ENCODE measurements at places on chromosomes 5 and 9.
A peak's percentile ranks its signal among the peaks of the same experiment; 100 is the strongest.

DNA sequence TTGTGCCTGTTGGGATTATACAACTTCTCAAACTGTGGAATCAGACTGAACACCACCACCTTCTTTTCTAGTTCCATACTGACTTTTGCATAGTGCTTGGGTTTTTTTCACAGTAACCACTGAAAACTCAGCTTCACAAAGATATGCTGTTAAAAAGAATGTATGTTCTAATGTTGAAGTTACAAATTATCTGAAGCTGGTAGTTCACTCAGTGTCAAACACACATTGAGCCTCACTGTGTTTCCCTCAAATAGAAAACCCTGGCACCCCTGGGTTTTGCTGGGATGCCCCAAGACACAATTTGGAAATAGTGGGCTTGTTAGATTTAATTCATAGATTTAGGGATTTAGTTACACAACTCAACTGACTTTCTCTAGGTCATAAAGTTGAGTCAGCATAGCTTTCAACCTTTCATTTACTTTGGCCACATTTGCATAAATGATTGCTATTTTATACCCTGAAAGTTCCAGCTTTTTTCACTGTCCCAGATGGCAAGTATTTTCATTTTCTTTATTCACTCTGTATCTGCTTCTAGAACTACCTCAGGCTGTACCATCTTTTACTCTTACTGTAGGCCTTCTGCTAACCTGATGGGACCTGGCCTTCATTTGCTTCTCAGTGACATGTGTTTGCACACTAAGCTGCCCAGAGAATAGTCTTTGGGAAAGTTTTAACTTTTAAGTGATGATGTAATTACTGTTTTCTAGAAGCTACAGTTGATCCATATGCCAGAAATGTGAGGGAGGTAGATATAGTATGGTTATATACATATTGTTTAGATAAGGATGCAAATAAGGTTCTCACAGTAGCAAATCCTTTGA, 115.1 kb downstream of the CDC42SE2 start:
- peak; percentile 50 for DNase-seq

DNA sequence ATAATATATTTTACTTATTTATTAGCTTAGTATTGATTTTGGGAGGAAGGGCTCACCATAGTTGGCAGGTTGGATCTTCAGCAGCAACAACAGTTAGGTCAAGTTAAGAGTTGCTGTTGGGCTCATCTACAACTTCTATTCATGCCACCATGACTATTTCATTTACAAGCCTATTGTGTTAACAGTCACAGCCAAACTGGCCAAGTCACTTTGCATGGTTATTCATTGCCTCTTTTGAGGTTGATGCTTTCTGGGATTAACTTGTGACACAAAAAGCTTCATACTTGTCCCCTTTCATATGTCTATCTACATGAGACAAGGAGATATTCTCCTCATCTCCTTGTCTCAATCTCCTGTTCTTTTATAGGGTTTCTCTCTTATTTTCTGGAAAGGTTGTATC, 98.3 kb downstream of the WDR70 start:
- DNase-seq, result no peak

DNA sequence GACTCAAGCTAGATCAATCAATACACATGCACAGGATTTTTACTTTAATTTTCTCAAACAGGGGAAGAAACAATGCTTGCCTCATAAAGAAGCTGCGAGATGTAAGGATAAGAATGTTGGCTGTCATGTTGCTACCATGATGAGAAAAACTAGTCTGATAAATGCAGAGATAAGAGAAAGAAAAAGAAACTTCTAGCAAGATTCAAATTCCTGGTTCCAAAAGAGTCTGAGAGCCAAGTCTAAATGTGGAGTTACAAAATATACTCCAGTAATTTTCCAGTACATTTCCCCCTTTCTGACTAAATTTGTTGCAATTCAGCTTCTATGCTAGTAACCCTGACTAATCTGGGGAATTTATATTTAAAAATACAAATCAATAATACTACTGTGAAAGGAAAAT, 10.4 kb upstream of the ANXA1 start:
- DNase-seq, result no peak

DNA sequence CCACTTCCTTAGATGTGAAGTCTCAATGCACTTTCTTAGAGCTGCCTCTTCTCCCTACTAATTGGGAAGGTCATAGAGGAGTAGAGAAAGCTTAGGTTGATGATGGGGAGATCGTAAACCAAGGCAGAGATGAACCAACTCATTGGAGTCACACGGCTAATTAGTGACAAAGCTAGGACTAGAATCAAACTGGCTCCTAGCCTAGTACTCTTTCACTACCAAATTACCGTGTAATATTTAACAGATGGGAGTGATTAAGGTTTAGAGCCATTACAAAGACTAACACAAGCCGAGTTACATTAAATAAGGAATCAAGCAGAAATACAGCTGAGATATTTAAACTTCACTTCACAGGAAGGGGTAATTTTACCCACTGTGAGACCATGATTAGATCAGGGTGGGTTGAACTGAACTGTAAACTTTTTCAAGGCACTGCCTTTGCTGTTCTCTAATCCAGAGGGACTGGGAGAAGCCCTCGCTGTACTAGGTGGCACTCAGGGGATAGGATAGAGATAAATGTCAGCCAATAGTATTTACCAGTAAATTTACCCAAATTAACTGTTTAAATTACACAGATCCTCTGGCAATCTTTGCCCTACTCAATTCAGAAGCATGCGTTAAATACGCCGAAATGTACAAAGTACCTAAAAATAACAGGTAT, 166.4 kb upstream of the PIK3R1 start:
- no peak for DNase-seq

GRCh38 chr5:34924462-34924765, 4.9 kb upstream of the DNAJC21 start:
- DNase-seq, result no peak

GRCh38 chr5:15683332-15683731, 183.4 kb downstream of the FBXL7 start:
- no peak for DNase-seq

DNA sequence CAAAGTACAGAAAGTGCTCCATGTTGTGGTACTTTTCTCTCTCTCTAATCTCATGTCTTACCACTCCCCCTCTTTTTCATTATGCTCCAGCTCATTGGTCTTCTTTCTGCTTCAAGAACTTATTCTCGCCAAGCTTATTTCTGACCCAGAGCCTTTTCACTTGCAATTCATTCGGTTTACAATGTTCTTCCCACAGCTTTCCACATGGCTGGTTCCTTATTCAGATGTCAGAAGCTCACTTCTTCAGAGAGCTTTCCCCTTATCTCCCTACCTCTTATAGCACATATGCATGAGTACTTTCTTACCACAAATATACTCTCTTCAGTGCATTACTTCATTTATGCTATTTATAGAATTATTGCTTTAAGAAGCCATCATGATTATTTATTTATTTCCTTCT, 338.8 kb upstream of the ATP10B start:
- DNase-seq, result no peak

- no peak for DNase-seq
Observed at GRCh38 chr5:39505363-39505762, 80.6 kb upstream of the DAB2 start.

- DNase-seq, result no peak
Observed at GRCh38 chr9:89687188-89687587, 82.4 kb downstream of the GADD45G start.

DNA sequence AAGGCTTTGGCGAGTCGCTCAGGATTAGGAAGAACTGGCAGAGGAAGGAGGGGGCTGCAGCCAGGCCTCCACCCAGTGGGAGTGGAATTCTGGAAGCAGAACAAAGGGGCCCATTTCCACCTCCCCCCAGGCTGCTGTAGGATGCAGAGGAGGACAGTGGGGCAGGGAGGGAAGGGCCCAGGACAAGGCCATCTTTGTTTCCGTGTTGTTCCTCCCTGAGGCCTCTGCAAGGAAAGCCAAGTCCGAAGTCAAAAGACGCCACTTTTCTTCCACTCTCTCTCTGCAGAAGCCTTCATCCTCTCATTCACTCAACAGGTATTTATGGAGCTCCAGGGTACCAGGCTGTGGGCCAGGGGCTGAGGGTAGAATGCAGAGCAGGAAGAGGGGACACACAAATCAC, 70.7 kb downstream of the ENTREP1 start:
- no peak for DNase-seq

GRCh38 chr9:133844881-133845410, 106.8 kb upstream of the SARDH start:
- DNase-seq, result no peak

DNA sequence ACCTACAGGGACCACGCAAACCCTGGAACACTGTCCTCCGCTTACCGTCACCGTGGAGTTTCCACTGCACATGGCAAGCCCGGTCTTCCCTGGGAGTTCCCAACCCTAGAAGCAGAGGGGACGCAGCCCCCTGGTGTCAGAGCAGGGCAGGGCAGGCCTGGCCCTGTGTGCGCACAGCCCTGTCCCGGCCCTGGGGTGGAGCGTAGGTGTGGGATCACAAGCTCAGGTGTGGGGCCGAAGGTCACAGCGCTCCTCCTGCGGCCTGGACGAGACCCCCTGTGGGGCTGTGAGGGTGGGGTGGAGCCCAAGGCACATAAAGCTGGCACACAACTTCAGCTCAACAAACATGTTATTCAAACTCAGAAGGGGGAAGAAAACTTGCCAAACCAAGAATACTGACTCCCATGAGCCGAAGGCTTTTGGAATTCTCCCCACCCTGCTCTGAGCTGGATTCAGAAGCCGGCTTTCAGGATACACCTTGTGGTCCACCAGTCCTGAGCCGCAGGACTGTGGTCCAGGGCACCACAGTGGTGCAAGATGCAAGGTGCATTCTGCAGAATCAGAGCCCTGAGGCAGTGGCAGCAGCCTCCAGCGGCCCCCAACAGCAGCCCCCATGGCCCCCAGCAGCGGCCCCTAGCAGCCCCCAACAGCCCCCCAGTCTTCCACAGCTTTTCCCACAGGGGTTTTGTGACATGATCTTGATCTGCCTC, 11.8 kb upstream of the EXOC3 start:
- DNase-seq, result peak; percentile 16

- no peak for DNase-seq
Observed at GRCh38 chr9:137117269-137117731, 2.8 kb upstream of the DPP7 start.

DNA sequence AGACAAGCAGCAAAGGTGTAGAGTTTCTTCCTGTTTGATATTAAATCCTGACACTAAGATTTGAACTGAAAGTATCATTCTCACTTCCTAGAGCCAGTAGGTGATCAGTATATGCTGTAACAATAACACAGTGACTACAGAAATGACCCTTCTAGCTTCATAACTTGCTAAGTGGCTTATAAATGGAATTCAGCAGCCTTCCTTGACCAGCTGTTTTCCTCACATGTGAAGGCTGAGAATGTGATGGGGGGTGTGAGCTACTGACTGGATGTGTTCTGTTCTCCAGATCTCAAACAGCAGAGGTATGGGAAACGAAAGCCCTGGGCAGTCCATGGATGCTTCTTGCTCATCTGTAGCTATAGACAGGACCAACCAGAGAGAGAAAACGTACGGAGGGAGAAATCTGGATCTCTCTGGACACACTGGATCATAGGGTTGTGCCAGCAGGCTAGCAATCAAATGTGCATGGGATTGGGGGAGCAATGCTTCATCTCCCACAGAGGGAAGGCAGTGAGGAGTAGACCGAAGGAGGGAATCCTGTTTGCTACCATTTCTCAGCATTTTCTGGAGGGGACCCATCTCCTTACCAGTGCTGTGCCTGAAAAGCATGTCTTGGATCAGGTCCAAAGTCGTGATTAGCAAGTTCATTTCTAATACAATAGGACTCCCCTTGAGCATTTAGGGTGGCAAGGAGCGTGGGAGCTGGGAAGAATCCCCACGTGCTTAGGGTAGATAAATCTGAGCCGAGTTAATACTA, 39.4 kb downstream of the TNFAIP8 start:
- DNase-seq, result no peak

GRCh38 chr5:100043475-100043874, 491.7 kb upstream of the FAM174A start:
- DNase-seq, result no peak

DNA sequence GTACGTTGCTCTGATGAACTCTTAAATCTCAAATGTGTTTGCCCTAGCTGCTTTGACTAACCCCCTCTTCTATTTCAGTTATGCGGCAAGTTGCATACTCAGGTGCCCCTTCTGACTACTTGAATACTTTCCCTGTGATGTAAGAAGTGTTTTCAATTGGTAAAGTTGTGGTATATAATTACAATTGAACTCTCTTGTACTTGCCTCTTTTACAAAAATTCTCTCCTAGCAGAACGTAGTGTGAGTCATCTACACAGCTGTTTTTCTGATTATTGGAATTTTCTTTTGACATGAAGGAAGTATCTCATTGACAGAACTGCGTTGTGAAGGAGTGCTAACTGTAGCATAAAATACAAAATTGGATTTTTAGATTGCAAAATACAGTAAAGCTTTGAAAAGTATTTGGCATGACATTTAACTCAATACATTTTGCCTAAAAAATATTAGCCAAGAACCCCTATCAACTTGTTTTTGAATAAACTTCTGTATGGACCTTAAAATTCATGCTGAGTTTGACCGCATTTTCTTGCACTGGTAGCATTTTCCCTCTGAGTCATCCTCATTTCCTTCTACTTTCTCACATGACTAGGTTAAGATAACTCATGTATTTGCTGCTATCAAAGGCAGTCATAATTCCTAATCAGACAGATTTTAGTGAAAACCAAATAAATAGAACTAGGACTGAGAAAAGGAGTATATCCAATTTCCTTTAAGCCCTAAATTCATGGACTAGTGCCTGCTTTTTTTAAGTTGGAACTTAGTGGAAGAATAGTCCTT, 6.3 kb downstream of the CRHBP start:
- no peak for DNase-seq

DNA sequence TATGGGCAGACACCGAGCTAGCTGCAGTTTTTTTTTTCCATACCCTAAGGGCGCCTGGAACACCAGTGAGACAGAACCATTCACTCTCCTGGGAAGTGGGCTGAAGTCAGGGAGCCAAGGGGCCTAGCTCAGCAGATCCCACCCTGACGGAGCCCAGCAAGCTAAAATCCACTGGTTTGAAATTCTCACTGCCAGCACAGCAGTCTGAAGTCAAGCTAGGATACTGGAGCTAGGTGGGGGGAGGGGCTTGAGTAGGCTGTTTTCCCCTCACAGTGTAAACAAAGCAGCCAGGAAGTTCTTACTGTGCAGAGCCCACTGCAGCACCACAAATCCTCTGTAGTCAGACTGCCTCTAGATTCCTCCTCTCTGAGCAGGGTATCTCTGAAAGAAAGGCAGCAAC, 151.7 kb upstream of the HCN1 start:
- DNase-seq, result no peak

- DNase-seq, result no peak
Observed at GRCh38 chr9:88280816-88281382, 107.3 kb upstream of the SPIN1 start.

DNA sequence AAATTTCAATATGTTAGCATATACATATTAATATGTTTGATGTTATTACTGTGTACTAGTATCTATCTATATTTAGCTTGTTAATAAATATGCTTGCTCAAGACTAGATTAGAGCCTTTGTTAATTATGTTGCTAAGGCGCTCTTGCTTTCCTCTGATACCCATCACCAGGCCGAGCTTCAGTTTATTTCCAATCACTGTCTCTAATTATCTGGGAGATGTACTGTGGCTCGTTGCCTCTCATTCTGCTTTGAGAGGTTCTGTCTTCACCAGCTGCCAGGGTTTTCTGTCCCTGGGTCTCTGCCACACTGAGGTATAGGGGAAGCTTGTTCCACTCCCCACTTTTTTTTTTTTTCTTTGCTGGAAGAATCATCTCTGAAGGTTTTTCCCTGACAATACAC, 21.0 kb upstream of the TAF11L2 start:
- no peak for DNase-seq

GRCh38 chr5:137696481-137696880, 39.4 kb downstream of the KLHL3 start:
- DNase-seq, result no peak

Measured in CD4-positive, alpha-beta memory T cell (primary cell).